ENCODE measurements at places on chromosomes 4 and X.

GRCh38 chr4:24632011-24632410 is 47.7 kb upstream of the DHX15 start:
- DNase-seq, result no peak

DNA sequence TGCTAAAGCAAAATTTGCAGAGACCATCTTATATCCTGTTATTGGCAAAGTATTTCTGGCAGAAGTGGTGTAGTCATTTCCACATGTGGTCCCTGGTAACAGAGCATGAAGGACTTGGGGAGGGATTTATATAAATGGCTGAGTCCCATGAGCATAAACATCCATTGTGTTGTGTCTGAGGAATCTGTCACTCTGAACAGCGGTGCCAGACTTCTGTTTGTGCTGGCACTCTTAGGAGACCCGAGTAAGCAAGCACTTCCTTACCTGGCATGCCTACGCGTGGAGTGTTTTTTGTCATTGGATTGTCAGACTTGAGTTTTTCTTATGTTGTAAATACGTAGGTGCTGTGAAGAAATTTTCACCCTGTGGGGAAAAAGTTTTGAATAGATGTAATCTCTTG is 285.9 kb downstream of the ARHGAP10 start:
- no peak for DNase-seq

DNA sequence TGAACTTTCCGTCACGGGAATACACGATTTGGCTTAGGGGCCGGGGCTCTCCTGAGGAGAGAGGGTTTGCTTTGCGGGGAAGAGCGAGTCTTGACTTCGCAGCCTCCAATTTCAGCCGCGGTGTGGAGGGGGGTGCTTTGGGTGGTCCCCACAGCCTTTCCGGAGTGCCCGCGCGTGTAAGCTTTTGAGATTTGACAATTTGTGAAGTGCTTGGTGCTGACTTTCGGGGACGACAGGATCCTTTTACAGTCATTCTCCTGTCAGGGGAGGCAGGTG is 355 bp downstream of the SCML1 start:
- DNase-seq, result no peak

DNA sequence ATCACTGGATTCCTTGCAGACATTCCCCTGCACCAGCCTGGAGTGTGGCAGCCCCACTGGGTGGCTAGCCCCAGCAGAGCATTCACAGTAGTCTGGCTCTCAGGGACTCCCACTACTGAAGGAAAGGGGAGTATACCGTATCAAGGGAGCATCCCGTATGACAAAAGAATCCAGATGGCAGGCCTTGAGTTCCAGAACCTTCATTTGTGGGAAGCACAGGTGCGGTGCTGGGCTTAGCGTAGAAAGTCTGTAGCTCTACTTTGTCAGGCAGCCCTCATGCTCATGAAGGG is 79.6 kb downstream of the CENPC start:
- DNase-seq, result no peak

GRCh38 chr4:96227515-96227914 is 387.6 kb downstream of the PDHA2 start:
- DNase-seq, result no peak

- no peak for DNase-seq
These were observed 74.7 kb downstream of the UGT8 start for GRCh38 chr4:114673306-114673705.

DNA sequence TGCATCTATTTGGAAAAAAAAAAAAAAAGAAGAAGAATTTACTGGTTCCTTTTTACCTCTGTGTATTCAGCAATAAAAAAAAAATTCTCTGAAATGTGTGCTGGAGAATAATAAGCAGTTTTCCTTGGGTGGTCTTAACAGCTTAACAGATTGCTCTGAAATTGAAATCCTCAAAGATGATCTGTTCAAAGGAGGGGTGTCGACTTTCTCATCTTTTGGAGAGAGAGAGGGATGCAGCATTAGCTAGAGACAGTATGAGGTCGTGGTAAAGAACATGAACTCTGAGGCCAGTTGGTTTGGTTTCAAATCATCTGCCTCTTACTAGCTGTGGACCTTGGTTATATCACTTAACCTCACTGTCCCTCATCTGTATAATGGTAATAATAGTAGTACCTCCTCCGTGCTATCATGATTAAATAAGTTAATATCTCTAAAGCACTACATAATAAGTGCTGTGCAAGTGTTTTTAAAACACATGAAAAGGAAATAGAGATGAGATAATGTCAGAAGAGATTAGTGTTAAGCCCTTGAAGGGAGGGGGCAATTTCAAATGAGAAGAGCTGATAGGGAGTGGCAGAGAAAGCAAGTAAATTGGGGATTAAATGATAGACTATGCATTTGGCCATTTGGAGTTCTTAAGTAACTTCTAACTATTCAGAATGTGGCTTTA is 109.9 kb upstream of the LIMCH1 start:
- no peak for DNase-seq

DNA sequence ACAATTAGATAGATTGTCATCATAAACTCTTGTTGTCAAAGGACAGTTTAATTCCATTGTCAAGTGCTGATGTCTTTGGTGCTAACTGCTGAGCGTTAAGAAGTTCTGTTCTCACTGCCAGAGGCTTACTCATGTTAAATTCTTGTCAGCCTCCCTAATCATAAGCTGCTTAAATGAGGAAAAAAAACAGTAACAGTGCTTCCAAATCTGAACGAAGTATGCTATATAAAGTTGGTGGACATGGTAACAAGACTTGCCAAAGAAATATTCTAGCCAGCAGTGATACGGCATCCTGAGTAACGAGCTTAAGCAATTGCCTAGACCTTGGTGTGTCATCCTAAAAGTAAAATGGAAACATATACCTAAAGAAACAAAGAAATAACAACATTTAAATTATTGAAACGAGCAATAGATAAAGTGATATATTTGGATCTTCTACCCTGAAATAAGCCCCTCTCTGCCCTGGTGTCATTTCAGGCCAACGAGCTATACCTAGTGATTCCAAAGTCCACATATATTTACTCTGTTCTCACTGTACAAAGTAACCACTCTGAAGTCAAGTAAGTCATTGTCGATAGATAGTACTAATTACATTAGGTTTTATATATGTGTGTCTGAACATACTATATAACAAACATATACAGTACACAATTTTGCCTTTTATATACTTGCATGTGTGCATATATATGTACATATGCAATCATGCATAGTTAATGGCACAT is 339.7 kb upstream of the HS3ST1 start:
- no peak for DNase-seq

- DNase-seq, result no peak
These were observed 754.0 kb upstream of the SLIT2 start for GRCh38 chr4:19497705-19498104.

DNA sequence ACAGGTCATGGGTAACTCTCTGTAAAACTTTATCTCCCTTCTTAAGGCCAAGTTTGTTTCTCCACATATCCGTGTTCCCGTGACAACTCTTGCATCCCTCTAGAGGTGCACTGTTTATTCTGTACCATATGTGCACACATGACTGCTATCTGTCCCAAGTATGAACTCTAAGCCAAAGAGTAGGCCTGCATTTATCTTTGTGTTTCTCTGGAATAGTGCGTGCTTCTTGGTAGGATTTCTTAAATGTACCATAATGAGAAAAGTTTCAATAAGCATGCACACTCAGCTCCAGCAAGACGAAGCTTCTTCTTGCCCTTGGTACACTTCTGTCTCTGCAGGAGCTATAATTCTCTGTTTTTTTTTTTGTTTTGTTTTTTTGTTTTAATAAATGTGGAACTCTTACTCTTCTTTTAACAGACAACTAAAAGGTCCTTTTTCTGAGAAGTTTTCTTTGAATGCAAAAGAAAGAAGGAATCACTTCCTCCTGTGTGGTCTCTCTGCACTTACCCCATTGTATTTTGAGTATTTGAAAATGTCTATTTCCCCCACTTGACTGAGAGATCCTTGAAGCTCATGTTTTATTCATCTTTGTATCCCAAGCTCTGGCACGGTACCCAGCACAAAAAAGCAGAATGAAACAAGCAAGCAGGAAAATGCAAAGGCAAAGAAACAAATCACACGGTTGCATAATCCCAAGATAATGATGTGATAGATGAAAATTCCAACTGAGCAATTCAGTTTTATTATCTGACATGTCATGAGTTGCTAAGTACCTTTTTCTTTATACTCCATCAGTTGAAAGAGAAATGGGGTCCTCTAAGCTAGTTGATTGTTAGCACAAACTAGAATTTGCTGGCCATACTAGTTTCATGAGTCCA is 521.9 kb upstream of the BOD1L1 start:
- no peak for DNase-seq

- DNase-seq, result no peak
These were observed 389.6 kb downstream of the ARHGAP24 start for GRCh38 chr4:85864259-85865205.

- no peak for DNase-seq
These were observed at the start of gene IGSF1 for GRCh38 chrX:131288738-131289511. Gene IGSF1, minus strand, starts transcription at chrX:131289306. Its CDS starts 2,632 bp downstream, at chrX:131286674.

DNA sequence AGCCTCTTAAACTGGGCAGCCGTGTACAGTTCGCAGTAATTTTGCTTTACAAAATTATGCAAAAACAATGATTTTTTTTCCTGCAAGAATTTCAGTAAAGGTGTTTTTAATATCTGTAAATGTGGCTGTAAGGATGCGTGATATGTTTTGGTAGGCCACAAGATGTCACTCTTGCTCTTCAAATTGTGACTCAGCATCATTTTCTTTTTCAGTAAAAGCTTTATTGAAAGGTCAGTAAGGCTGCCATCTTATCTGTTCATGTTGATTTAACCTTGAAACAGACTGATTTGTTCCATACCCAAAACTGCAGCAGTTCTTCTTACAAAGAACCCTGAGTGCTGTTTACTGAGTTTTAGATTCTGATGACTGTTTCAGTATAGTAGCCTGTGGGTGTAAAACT is 39.9 kb downstream of the TXLNG start:
- DNase-seq, result peak; percentile 2

- DNase-seq, result no peak
These were observed 106.3 kb downstream of the FAM53A start for GRCh38 chr4:1577822-1578217.

Data from DMS79 treated with DMSO at 0.1 percent for 48 hours (cell line).